H4 (cell line): ENCODE measurements at places on chromosomes 4 and X. TPM values are rescaled to one million over a fixed set of nuclear protein-coding genes. Genes with fewer than 3 reads are reported as not detected.

GRCh38 chr4:57291911-57292310 is 181.7 kb upstream of the IGFBP7 start:
- no peak for DNase-seq

- DNase-seq: peak; percentile 38
These were observed 3.0 kb upstream of the MAB21L2 start for GRCh38 chr4:150578745-150579501.

- DNase-seq: peak; percentile 6
These were observed 22.7 kb downstream of the DYNLT3 start for GRCh38 chrX:37824491-37825214.

DNA sequence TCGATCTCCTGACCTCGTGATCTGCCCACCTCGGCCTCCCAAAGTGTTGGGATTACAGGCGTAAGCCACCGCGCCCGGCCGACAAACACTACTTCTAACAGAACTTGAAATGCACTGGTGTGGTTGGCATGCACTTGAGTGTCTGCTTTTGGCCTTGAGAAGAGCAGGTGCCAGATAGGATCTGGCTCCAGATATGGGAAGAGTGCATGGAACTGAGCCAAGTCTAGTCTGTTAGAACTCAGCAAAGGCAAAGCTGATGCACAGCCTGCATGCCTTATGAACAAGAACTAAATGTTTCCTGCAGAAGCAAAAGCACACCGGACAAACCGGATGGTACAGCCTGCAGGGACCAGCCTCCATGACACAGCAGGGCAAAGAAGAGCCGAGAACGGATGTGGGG is 35.1 kb upstream of the TBL1X start:
- DNase-seq: no peak

GRCh38 chrX:154401045-154401799 is 3.0 kb downstream of the RPL10 start:
- DNase-seq: peak; percentile 47

DNA sequence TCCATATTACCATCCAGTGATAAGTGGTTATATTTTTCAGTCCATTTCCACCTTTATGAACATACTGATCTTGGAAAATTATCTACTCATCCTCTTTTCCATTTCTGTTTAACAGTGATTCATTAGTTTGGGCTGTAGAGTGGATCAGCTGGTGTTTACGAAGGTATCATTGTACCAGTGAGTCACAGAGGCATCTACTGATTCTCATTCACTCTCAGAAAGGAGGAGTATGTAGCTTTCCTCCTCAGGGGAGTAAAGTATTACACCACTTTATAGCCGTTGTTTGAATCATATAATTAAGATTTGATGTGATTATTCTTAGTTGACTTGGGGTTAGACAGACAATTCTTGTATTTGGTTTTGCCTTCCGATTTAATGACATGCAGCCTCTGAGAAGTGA is 74.7 kb downstream of the GALNT7 start:
- DNase-seq: no peak

DNA sequence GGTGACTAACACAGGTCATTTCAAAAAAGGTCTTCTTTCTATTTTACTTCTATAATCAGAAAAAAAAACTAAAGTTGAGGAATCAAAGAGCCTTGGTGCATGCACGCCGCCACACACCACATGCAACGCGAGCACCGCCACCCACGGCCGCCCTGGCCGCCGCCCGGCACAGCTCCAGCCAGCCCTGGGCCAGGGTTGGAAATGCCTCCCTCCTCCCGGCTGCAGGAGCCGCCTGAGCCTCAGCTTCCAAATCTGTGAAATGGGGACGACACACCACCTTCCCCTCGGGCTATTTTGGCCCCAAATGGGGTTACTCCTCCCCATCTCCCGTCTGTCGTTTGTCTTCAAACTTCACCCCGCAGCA is 39.7 kb upstream of the MAN2B2 start:
- no peak for DNase-seq

GRCh38 chr4:126807132-126807531 is 825.6 kb upstream of the INTU start:
- DNase-seq: no peak

DNA sequence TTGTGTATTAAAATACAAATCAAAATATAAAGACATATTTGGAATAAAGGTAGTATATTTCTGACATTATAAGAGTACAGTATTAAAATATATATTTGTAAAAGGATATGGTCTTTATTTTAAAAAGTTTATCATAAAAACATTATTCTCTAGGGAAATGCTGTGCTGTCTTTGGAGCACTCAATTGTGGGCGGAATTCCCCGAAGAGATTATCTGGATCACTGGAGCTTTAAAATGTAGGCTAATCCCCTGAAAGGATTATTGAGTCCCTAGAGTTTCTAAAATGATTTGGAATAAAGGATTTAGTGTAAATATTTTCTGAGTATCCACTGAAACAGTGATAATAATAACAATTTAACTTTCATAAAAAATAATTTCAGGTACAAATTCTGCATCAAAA is 1239.4 kb downstream of the TECRL start:
- no peak for DNase-seq

GRCh38 chr4:59960143-59960542 is 1240.0 kb upstream of the ADGRL3 start:
- DNase-seq: no peak

DNA sequence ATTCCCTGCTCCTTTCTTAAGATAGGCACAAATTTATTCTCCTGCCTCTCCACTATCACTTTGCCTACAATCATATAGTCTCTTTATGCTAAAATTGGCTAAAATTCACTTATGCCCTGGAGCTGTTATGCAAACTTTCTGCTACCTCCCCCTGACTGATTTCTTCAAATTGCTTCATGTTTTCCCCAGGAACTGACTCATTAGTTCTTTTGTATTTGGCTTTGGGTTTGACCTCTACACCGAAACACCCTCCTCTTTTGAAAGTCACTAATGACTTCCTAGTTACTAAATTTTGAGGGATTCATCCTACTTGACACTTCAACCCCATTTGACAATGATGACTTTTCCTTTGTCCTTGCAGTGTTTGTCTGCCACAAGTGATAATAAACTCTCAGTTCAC is 222.6 kb downstream of the NDST4 start:
- DNase-seq: no peak

- no peak for DNase-seq
These were observed 263.7 kb upstream of the UGT8 start for GRCh38 chr4:114334884-114335330.

GRCh38 chr4:39936565-39937418 is 40.9 kb downstream of the PDS5A start:
- DNase-seq: no peak

- no peak for DNase-seq
These were observed 118.2 kb upstream of the IQCM start for GRCh38 chr4:149933883-149934282.

DNA sequence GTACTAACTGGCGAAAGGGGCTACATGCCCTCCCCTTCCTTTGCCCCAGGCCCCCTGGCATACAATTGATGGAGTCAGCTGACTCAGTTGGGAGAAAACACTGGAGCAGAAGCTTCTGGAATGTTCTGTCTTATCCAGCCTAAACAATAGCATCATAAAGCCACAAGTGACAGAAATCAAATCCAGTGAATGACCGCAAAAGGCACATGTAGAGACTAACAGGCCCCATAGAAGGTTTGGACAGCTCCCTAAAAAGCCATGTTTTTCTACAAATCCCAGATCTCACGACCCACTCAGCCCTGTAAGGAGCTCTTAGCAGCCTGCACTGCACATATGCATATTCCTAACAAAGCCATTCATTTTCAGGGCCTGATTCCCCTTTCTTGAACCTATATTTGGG is 25.1 kb downstream of the SCARB2 start:
- no peak for DNase-seq

- no peak for DNase-seq
These were observed 221.2 kb downstream of the LDB2 start for GRCh38 chr4:16677001-16677944.

Gene LAMTOR3
- total RNA-seq: 60.3 and 78.0 TPM in 2 replicates

Gene RAP1GDS1
- total RNA-seq: 37.2 and 41.5 TPM in 2 replicates

Gene WNK3
- 0.37 and 0.58 TPM in 2 replicates for total RNA-seq

Gene HAUS3
- total RNA-seq: 7.6 and 11.0 TPM in 2 replicates

Gene CACNA1F
- not detected in 2 replicates for total RNA-seq

Gene PAGE4
- not detected in 2 replicates for total RNA-seq

Gene BMPR1B
- total RNA-seq: 5.9 and 10.5 TPM in 2 replicates

Gene RHOXF1
- total RNA-seq: not detected in 2 replicates

Gene TRAM1L1
- 7.2 and 12.2 TPM in 2 replicates for total RNA-seq

Gene LNX1
- 2.8 and 4.2 TPM in 2 replicates for total RNA-seq

Gene BGN
- total RNA-seq: not detected in 2 replicates

Gene KIF4A
- 37.5 TPM in 2 replicates for total RNA-seq
